ENCODE measurements at places on chromosomes 16 and 17.

- no peak for DNase-seq
Observed at GRCh38 chr16:12439399-12440227, 364.1 kb downstream of the CPPED1 start.

DNA sequence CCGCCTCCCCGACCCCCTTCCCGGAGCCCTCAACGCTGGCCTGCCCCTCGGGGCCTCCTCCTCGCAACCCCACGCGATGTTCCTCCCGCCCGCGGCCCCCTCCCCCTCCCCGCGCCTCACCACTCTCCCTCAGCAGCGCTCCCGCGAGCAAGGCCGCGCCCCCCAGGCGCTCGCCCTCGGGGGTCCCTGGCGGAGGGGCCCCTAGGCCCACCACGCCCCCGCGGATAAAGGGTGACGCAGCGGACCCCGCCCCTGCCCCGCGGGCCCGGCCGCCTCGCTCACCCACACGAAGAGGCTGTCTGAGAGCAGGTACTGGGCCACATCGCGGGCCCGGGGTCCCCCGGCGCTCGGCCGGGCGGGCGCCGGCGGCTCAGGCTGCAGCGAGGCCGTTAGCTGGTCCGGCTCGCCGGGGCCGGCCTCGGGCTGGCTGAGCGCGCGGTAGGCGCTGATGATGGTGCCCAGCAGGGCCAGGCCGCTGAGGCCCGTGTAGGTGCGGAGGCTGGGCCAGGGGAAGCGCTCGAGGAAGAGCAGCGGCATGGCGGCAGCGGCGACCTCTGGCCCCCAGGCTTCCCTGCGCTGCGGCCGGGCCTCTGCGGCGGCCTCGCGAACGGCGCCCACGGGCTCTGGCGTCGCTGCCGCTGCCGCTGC is 430 bp downstream of the AMFR start:
- DNase-seq: peak; percentile 51

- no peak for DNase-seq
Observed at GRCh38 chr17:38762231-38762630, 9.7 kb downstream of the PSMB3 start.

DNA sequence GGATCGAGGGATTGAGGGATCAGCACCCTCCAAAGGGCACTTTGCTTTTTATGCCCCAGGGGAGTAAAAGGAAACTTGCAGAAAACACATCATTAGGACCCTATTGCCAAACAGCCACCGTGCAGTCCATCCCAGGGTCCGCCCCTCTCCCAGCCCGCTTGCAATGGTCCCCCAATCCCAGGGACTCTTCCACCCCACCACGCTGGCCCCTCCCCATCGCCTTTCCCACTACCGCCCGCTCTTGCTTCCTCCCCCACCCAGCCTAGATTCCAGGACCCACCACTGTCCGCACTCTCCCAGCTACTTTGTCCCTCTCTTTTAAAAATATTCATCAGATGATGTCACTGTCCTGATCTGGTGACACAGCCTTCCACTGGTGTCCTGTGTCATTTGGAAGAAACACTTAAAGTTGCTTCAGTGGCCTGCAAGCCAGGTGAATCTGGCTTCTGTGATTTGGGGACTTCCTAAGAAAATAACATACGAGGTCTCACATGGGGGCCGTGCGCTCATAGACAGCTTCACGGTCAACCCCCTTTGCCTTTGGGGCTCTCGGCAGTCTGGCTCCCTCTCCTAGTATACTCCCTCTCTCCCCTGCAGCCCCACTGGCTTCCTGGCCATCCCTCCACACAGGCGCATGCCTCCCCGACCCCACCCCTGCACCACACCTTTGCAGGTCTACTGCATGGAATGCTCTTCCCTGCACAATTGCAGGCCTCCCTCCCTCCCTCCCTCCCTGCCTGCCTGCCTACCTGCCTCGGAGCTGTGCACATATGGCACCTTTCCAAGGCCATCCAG is 127.9 kb downstream of the RBFOX3 start:
- DNase-seq: no peak

DNA sequence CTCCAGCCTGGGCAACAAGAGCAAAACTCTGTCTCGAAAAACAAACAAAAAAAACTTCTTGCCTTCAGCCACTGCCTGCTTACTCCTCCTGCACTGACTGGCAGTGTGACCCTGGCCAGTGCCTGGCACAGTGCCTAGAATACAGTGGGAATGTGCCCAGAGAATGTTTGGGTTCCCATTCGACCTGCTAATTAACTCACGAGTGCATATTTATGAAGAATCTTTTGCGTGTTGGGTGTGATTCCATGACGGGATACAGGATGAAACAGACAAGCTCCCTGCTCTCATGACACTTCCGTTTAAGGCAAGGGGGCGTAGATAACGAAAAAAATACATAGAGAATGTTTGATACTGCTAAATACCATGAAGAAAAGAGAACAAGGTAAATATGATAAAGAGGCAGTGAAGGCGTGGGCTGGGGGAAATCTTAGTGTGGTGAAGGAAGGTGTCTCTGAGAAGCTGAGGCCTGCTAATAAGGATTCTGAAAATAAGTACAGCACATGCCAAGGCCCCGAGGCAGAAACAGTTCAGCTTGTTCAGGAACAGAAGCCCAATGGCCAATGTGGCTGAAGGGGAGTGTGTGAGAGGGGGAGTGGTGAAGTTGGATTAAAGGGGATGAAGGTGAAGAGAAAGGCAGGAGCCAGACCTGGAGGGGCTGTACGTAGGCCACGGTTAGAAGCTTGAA is 4.3 kb downstream of the ABI3 start:
- peak; percentile 38 for DNase-seq

DNA sequence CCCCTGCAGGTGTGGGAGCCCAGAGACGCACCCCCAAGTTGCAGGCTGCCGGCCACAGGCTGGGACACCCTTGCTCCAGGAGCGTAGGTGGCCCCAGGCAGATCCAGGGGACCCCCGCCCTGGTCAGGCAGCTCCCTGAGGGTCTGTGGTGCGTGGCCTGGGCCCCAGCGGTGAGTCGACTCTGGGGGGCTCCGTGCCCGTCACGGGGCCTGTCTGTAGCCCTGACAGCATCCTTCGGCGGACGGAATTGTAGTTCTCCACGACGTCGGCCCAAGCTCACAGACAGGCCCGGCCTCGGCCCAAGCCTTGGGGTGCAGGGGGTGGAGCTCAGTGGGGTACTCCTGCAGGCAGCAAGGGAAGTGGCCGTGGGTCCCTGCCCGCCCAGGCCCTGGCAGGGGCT is 82.9 kb downstream of the LMF1 start:
- DNase-seq: no peak

DNA sequence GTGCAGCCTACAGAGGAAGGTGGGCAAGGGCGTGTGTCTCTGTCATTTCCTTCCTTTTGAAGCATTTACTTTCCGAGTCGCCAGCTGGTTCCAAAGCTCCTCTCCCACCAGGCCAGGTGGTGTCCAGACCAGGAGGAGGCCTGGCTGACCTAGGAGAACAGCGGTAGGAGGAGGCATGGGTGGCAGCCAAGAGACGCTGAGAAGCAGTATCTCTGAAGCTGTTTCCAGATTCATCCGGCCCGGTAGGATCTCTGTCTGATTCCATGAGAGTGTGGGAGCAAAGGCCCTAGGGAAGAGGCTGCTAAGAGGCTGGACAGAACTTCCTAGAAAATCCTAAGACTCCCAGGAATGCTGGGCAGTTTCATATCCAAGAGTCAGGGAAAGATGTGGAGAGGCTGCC is 20.3 kb downstream of the MEOX1 start:
- DNase-seq: no peak

- DNase-seq: peak; percentile 82
Observed at GRCh38 chr17:28744972-28745785, 1.4 kb downstream of the TRAF4 start.

DNA sequence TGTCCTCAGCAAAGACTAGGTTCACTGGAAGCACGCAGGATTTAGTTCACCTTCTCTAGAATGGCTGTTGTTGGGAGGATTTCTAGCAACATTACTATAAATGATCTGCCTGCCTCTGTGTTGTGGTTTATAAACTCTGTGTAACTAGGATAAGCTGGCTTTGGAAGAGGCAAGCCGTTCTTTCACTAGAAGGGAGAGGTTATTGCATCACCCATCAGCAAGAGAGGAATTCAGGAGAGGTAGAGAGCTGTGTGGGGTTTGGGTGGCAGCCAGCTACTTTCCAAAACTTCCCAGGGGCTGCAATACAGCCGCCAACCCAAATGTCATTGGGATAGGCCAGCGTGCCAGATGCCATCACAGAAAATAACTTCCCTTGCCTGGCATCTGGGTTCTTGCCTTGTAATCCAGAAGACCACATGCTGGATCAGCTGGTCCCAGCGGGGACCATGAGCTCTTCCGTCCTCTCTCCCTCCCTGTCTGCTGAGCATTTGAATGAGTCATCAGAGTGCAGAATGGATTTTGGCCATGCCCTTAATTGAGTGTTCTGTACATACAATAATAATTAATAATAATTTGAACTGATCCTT is 95.7 kb upstream of the RBFOX1 start:
- DNase-seq: peak; percentile 6

- DNase-seq: no peak
Observed at GRCh38 chr16:3065069-3065741, at the start of gene IL32. Gene IL32, plus strand, starts transcription at chr16:3065640. Its CDS starts 172 bp downstream, at chr16:3065812.

- no peak for DNase-seq
Observed at GRCh38 chr16:1786242-1787055, 3.7 kb downstream of the NUBP2 start.

GRCh38 chr17:55710410-55710809 is 12.3 kb downstream of the TMEM100 start:
- no peak for DNase-seq

DNA sequence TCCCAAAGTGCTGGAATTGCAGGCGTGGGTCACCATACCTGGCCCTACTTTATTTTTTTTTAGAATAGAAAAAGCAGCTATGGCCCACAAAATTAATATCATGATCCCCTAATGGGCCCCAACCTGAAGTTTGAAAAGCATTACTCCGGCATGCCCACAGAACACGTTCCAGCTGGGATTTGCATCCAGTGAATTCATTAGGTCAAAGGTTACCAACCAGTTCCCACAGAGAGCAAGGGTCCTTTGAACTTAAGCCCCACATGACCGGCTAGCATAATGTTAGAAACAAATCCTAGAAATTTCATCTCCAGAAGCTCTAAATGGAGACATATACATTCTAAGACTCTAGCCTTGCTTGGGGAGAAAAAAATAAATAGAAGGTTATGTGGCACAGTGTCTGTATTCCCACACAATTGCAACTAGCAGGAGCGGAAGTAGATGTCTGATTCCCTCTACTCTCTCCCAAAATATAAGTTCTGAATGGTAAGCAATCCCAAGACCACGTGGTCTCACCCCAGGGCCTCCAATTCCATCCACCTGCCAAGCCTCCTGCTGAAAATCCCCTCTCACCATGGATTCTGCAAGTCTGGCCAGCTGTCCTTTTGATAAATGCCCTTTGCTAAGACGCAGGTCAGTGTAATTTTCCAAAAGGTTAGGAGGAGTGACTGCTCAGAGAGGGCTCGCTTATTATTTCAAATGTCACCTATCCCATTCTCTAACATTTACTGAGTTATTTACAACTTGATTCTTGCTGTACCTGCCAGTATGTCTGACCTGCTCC is 395.8 kb downstream of the NPIPA8 start:
- DNase-seq: no peak

- no peak for DNase-seq
Observed at GRCh38 chr17:66018786-66019185, 173.1 kb downstream of the CEP112 start.

- DNase-seq: no peak
Observed at GRCh38 chr16:8689686-8690085, 15.3 kb downstream of the ABAT start.

GRCh38 chr17:2282297-2282873 is 21.2 kb downstream of the SMG6 start:
- peak; percentile 78 for DNase-seq

- DNase-seq: no peak
Observed at GRCh38 chr17:44914698-44915271, 515 bp downstream of the GFAP start.

GRCh38 chr16:85557083-85557970 is 55.8 kb upstream of the GSE1 start:
- peak; percentile 75 for DNase-seq

DNA sequence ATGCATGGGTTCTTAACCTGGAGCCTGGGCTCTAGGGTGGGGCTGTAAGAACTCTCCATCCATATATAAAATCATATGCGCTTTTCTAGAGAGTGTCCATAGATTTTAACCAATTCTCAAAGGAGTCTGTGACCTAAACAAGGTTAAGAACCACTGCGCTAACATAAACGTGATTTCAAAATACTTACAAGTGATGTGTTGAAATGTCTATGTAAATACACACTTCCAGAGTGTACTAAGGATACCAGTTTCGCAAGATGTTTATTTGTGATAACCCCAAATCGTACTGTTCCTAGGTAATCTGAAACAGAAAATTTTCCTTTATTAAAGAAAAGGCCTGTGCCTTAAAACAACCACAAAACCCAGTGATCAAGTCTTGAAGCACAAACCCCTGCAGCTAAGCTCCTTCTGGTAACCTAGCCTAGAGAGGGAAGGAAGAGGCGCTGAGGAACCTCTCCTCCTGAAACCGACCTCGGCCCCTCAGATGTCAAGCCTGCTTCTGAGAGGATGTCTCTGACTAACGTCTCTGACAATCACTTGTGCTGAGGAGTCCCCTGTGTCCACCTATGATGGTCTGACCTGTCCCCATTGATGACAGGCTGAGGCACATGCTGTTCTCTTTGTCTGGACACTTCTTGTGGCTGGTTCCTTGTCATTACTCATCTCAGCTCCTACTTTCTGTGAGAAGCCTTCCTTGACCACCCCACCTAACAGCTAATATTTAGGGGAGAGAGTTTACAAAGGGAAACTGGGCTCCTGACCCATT is 32.2 kb downstream of the SNN start:
- DNase-seq: no peak

DNA sequence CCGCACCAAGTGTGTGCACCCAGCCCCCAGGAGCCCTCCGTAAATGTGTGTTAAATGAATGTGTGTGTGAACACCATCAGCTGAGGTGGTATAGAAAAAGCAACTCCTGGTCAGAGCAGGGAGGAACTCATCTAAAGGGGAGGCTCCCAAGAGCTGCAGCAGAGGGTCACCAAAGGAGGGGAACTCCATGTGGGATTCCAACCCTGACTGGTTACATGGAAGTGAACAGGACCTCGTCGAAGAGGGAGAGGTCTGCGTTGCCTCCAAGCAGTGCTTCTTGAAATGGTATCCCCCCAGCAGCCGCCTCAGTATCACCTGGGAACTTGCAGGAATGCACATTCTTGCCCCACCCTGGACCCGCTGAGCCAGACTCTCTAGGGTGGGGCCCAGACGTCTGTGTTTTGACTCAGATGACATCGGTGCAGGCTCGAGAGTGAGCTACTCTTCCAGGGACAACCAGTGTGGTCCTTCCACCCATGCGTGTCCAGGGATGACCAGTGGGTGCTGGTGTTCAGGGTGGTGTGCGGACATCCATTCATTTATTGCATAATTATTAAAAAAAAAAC is 30.8 kb downstream of the ADCY9 start:
- DNase-seq: no peak

GRCh38 chr17:16439811-16440351 is 24.5 kb downstream of the TRPV2 start:
- peak; percentile 68 for DNase-seq

- DNase-seq: peak; percentile 83
Observed at GRCh38 chr16:24504472-24505345, 34.7 kb upstream of the RBBP6 start.

GRCh38 chr16:67029254-67030096 is 526 bp downstream of the CBFB start:
- DNase-seq: peak; percentile 51

GRCh38 chr16:49277766-49278566 is 3.7 kb downstream of the CBLN1 start:
- DNase-seq: no peak

- DNase-seq: peak; percentile 94
Observed at GRCh38 chr17:27457731-27458523, 1.7 kb downstream of the KSR1 start.
